ENCODE measurements at places on chromosomes 4 and X. TPM values are rescaled to one million over a fixed set of nuclear protein-coding genes. Genes with fewer than 3 reads are reported as not detected.

DNA sequence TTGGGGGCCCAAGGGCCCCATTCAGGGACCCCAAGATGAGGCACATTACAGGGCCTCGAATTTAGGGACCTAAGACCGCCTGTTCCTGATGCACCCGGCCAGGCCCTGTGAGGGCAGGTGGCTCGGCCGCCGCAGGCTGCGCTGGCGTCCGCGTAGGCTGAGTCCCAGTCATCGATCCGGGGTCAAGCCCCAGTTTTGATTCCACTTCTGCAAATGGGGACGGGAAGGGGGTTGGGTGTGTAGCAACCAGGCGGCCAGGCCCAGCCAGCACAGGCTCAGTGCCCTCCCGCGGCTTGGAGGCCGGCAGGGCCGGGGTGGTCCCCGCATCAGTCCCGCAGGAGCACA, 327 bp downstream of the PNPLA4 start:
- no peak for DNase-seq

DNA sequence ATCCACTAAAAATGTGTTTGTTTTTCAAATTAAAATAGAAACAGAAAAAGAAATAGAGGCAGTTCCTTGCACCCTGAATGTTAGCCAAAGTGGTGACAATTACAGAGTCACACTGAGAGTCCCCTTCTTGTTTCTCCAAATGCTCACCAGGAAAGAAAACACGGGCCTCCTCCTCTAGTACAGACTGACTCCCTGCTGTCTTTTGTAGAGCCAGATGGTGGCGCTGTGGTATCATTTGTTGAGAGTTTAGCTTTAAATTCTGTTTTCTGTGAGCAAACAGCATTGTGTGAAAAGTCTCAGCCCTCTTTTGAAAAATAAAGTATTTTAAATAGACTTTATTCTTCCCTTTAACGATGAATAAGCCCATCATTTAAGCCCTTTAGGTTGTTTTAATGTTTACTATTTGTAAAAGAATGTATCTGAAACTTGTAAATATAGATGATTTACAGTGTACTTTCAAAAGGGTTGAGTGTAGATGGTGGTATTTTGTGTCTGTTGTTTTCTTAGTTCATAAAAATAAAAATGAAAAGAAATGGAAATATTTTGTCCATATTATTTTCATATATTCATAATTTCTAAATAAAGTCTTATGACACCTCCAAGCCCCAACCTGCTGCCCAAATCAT, 36.9 kb upstream of the ATOH1 start:
- DNase-seq = peak; percentile 41

DNA sequence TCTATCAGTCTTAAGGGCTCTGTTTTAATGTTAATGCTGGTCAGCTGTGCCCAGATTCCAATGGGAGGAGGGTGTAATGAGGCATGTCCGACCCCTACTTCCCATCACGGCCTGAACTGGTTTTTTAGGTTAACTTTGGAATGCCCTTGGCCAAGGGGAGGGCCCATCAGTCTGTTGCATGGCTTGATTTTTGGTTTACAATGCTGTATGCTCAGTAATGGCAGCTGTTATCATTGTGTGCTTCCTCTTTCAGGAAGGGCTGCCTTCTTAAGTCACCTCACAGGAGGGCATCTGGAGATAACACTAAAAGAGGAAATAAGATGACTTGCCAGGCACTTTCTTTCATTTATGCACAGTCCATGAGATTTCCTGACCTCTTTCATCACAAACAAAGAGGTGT, 36.3 kb downstream of the ATXN3L start:
- no peak for DNase-seq

- no peak for DNase-seq
These were observed 39.0 kb downstream of the SHROOM2 start for GRCh38 chrX:9825129-9825790.

- no peak for DNase-seq
These were observed 21.5 kb downstream of the NAT8L start for GRCh38 chr4:2080429-2081300.

RHOH gene
- 0.67 TPM for polyA plus RNA-seq

RRH gene
- 0.43 TPM for polyA plus RNA-seq
